Heart right ventricle (tissue), 16 donors: ENCODE measurements at places on chromosomes 11 and 22. TPM values are rescaled to one million over a fixed set of nuclear protein-coding genes. Genes with fewer than 3 reads are reported as not detected.

DNA sequence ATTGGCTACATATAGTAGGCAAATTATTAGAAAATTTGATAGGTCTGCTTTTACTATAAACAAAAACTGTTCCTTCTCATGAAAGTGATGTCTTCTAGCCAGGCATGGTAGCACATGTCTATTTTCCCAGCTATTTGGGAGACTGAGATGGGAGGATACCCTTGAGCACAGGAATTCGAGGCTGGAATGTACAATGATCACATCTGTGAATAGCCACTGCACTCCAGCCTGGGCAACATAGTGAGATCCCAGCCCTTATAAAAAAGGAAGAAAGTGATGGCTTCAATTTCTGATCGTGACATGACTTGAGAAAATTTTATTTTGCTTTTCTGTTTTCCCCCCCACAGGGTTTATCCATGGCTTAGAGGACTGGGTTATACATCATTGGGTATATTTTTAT, 19.5 kb upstream of the B3GNT6 start:
- no peak overlapping the region for H3K4me3 ChIP-seq
- H3K36me3 ChIP-seq, result no peaks in the 10 kb centered on the region
- H3K27ac ChIP-seq, result no peak overlapping the region
- H3K27me3 ChIP-seq, result no peaks in the 10 kb centered on the region
- no peak for DNase-seq

DNA sequence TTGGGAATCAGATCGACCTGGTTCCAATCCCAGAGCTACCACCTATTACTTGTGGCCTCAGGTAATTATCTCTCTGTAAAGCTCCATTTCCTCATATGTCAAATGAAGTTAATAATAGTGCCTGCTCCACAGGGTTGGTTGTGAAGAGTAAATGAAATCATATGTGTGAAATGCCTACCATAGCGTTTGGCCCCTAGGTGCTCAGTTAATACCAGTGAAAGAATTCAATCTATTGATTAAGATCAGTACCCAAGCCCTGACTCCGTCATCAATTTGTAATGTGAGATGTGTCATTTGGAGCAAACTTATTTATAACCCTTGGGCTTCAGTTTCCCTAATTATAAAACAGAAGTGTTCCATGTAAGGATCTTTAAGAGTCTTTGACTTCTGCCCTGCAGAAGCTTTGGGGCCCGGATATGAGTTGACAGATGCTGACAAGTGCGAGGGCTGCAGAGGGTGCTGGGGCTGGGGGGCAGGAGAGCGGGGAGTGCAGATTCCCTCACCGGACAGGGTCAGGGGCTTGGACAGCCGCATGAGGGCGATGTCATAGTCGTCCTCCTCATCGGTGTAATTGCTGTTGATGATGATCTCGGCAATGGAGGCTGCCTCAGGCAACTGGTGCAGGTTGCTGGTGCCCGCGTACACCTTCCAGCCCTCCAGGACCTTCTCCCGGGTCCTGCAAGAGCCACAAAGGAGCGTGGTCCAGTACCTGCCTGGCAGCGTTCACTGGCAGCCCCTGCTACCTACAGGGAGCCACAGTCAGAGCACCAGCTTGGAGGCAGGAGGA, 20.9 kb downstream of the TMPRSS13 start:
- H3K4me3 ChIP-seq, result no peak overlapping the region
- H3K27me3 ChIP-seq, result no peaks in the 10 kb centered on the region
- no peaks in the 10 kb centered on the region for H3K36me3 ChIP-seq

PHRF1 gene
- total RNA-seq, result 14.7 TPM

SLC37A2 gene
- total RNA-seq, result 1.4 TPM

C11orf71 gene
- total RNA-seq, result 10.2 TPM
